ENCODE measurements at places on chromosomes 6 and 20. TPM values are rescaled to one million over a fixed set of nuclear protein-coding genes. Genes with fewer than 3 reads are reported as not detected.

The CPXM1 gene
- total RNA-seq, result 0.33 TPM

The MDFI gene
- 27.0 TPM for total RNA-seq

The ZBTB46 gene
- 87.3 TPM for total RNA-seq

The PCNA gene
- total RNA-seq, result 64.5 TPM

The GPSM3 gene
- total RNA-seq, result 5.9 TPM

The SLPI gene
- total RNA-seq, result 0.69 TPM

Measured in dermis lymphatic vessel endothelial cell (primary cell).